HuH-7 (cell line): ENCODE measurements at places on chromosomes 2 and 18.

DNA sequence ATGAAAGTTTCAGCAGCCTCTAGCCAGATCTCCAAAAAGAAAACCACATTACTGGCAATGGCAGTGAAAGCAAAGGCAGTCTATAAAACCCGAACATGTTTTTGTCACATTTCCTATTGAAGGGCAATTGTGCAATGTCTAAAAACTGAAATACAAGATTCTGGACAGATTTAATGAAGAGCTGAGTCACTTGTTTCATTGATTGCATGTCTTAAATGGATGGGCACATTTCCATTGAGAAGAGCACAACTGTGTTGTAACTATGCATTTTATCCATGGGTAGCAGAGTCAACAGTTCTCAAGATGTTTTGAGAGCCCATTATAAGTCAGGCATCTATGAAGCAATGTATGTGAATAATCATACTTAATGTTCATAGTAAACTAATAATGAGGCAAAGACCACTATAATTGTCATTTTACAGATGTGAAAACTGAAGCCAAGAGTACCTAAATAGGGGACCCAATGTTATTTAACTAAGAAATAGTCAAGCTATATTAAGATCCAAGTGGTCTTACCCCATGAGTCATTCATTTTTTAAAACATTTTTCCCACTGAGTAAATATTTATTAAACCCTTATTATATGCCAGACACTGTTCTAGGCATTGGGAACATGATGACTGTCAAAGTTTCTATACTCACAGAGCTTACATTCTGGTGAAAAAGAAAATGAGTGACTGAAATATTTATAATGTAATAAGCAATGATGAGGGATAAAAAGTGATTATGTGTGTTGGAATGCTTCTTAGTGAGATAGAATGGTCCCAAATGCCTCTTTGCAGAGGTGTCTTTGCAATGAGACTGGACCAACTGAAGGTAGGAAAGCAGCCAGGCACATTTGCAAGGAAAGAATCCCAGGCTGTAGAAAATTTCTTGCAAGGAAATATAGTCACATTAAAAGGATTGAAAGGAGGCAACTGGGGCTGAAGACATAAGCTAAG is 818.9 kb upstream of the ACVR2A start:
- no peak for DNase-seq

DNA sequence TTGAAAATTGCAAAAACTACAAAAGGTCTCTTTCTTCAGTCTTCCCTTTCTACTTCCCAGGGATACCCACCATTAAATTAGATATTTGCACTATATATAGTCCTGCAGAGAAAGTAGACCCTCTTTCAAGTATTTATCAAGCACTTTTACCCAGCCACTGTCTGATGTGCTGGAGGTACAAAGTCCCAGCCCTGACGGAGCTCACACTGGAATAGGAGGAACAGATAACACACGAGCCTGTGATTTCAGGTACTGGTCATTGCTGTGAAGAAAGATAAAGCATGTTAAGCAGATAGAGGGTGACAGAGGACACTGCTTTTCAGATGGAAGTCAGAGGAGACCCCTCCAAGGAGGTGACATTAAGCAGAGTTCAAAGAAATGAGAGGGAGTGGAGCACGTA is 19.6 kb downstream of the SEC11C start:
- no peak for DNase-seq

GRCh38 chr2:47300609-47301276 is 102.2 kb upstream of the MSH2 start:
- no peak for DNase-seq

DNA sequence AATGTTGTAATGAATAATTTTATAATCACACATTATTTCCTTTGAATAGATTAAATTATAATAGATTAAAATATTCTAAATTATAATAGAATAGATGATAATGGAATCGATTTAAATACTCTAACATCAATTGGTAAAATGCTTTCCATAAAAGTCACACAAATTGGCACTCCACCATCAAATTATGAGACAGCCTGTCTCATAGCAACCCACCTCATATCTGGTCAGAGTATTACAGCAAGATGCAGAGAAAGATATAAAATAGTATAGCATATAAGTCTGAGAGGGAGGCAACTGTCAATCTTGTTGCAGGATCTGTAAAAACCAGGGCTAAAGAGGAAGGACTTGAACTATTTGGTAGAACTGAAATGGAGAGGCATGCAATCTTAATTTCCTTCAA is 98.4 kb upstream of the NCKAP5 start:
- DNase-seq: no peak

GRCh38 chr18:48161911-48162698 is 231.6 kb upstream of the SMAD2 start:
- peak; percentile 34 for DNase-seq

DNA sequence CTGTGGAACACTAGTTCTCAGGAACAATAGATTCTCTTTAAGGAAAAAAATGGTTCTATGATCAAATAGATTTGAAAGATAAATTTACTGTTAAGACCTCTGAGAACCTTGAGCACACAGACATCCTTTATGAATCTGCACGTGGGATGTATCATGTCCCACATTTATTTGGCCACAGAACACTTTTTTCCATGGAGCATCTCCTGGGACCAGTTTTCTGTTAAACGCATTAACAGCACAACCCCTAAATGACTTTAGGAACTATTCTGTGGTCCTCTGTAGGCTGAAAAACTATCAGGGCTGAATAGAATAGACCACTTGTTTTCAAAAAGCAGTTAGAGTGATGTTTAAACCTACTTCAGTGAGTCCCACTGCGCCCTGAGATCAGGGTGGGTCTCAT is 132.2 kb upstream of the PID1 start:
- no peak for DNase-seq

GRCh38 chr2:181008407-181008806 is 28.0 kb downstream of the UBE2E3 start:
- peak; percentile 5 for DNase-seq

DNA sequence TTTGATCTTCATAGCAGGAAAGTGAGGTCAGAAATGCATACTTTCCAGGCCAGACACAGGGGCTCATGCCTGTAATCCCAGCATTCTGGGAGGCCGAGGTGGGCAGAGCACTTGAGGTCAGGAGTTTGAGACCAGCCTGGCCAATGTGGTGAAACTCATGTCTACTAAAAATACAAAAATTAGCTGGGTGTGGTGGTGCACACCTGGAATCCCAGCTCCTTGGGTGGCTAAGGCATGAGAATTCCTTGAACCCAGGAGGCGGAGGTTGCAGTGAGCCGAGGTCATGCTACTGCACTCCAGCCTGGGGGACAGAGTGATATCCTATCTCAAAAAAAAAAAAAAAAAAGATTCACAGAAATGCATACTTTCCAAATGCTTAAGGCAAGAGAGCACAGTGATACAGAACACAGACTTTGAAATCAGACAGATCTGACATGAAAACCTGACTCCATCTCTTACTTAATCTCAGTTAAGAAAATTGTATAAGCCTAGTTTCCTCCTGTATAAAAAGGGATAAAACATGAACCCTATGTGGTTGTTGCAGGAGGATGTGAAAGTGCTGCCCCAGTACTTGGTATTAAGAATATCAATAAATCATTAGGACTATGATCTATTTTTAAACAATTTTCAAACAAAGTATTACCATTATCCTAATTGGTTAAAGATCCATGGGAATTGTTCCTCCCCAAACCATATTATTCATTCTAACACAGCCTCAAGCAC is 26.4 kb downstream of the COBLL1 start:
- no peak for DNase-seq
